ENCODE measurements at places on chromosomes 12 and 14.

GRCh38 chr12:68435299-68435637 lies 103.1 kb upstream of the MDM1 start:
- DNase-seq = no peak

- no peak for DNase-seq
These were observed 332.6 kb upstream of the SFSWAP start for GRCh38 chr12:131378176-131378842.

DNA sequence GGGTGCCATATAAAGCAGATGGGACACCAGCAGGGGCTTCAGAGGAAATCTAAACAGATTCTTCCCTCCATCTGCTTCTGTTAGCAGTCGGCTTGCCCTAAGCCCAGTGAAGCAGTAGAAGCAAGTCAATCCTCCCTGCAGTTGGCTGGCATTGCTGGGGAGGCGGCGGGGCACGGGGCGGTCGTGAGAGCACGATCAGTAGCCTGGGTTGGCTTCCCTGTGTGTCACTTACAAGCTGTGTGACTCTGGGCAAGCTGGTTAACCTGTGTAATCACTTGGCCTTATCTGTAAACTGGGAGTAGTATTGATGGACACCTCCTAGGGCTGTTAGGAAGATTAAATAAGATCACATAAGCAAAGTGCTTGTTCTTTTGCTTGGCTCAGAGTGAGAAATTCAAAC lies 19.4 kb downstream of the MYRFL start:
- DNase-seq = no peak

GRCh38 chr14:90645842-90646443 lies 170.3 kb downstream of the TTC7B start:
- DNase-seq = no peak

GRCh38 chr14:53850714-53851296 lies 105.8 kb downstream of the BMP4 start:
- no peak for DNase-seq

- DNase-seq = no peak
These were observed 323.4 kb upstream of the SFSWAP start for GRCh38 chr12:131387281-131388163.

GRCh38 chr12:54251667-54252284 lies 28.1 kb downstream of the CBX5 start:
- peak; percentile 42 for DNase-seq

DNA sequence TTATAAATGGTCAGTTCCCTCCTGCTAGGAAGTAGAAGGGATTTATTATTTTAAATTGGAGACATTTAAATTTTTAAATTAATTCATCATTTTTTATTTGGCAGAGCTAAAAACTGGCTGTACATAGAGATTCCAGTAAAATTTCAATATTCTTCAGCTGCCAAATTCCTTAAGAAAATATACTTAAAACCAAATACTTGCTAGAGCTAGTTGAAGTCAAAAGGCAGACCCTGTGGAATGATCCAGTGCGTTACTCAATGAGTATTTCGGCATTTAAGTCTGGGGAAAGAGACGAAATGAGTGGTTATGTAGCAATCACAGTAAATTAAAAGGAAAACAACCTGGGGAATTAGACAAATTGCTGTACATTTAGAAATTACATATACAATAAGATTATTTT lies 1104.7 kb downstream of the SLC6A15 start:
- no peak for DNase-seq

Data from NCI-H1436 (cell line).